ENCODE measurements at places on chromosomes 2 and 18.

DNA sequence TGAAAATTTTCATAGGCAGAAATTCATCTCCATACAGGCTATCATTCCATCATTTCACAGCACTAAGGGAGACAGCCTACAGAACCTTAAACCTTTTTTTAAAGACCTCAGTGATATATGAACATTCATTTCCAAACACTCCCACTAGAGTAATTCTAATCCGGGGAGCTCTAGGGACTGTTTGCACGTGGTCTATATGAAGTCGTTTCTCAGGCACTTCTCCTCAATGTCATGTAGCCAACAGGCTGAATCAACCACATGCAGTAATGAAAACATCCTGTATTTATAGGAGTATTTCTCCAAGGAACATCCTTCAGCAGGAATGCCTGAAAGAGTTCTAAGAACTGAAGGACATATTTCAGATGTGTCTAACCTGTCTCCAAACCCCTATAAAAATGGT, 97.3 kb upstream of the CREB1 start:
- no peak for DNase-seq

DNA sequence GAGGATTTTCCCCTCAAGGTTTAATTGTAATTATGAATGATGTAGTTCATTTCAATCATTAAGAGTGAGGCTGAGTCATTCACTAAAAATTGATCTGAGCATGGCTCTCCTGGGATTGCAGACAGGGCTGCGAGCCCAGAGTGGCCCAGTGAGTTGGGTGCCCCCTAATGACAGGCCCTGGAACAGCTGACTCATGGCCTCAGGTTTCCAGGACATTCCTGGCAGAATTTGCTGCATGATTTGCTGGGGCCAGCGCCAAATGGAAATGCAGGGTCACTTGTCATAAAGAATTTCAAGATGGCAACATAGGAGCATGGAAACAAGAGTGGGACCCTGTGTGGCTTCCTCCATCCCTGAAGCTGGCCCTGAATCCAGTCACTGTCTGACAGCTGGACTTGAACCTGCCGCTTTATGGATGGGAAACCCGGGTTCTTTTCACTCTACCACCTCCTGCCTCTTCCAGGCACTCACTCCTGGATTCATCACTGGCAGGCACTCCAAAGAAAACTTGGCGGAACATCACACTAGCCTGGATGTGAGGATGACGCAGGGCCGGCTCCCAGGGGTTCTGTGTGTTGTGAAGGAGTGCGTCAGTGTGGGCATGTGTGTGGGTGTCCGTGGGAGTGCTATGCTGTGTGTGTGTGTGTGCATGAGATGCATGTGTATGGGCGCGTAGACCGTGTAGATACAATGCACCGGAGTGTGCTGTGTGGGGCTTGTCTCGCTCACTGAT, 15.2 kb downstream of the OTOF start:
- no peak for DNase-seq

DNA sequence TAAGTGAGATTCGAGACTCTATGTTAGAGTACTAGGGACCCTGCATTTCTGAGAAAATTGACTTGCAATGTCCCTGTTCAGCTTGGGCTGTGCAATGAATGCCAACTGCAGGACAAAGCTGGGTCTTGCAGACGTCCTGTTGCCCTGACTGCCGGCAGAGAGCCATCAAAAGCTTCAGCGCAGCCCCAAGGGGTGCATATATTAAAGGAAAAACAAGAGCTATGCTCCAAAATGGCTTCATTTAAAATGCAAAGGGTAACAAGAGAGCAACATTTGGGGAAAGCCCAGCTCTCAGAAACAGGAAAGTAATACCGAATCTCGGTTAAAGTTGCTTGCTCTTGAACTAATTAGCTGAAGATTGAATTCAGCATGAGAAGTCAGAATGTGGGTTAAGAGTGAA, 110.9 kb upstream of the PNPT1 start:
- DNase-seq = no peak

- no peak for DNase-seq
Measured at GRCh38 chr2:176575237-176575744, 306.0 kb downstream of the MTX2 start.
